ENCODE measurements at places on chromosomes 7 and 10.

GRCh38 chr10:121662945-121663917, 65.0 kb upstream of the FGFR2 start:
- DNase-seq, result no peak

DNA sequence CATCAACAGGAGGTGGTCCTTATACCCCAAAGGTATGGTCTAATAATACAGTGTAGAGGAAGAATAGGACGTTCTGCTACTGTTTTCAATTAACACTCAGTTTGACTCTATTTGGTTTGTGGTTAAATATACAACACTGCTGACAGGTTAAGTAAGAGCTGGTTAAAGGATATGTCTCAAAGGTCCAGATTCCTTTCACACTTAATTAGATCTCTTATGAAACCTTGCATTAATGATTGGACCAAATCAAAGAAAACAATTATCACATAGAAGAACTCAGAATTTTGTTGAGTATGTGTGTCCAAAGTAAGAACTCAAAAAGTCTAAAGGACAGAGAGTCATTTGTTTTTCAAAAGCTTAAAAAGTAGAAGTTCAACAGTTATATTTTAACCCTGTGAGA, 18.0 kb downstream of the MRLN start:
- DNase-seq, result no peak

DNA sequence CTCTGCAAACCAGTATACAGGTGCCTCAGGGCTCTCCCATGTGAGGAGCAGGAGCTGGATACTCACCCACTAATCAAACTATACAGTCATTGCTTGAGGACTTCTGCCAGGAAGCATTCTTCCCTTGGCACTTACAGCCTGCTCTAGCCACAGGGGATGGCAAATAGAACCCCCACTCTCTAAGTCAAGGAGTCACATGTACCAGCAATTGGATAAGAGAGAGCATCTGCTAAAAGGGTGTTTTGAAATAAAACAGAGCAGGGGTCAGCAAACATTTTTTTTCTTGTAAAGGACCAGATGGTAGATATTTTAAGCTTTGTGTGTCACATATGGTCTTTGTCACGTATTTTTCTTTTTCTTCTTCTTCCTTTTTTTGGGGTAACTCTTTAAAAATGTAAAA, 865.2 kb upstream of the GHITM start:
- DNase-seq, result no peak

- DNase-seq, result no peak
Measured at GRCh38 chr10:70478191-70479164, at the start of gene PALD1. TSS of gene PALD1 (plus strand) at chr10:70478767. CDS start at chr10:70525952, 47,185 bp downstream.

- no peak for DNase-seq
Measured at GRCh38 chr7:28908775-28909174, 49.4 kb downstream of the TRIL start.

GRCh38 chr10:45380903-45381620, 7.0 kb downstream of the ALOX5 start:
- no peak for DNase-seq

- no peak for DNase-seq
Measured at GRCh38 chr7:116629051-116629463, 42.9 kb upstream of the MET start.

DNA sequence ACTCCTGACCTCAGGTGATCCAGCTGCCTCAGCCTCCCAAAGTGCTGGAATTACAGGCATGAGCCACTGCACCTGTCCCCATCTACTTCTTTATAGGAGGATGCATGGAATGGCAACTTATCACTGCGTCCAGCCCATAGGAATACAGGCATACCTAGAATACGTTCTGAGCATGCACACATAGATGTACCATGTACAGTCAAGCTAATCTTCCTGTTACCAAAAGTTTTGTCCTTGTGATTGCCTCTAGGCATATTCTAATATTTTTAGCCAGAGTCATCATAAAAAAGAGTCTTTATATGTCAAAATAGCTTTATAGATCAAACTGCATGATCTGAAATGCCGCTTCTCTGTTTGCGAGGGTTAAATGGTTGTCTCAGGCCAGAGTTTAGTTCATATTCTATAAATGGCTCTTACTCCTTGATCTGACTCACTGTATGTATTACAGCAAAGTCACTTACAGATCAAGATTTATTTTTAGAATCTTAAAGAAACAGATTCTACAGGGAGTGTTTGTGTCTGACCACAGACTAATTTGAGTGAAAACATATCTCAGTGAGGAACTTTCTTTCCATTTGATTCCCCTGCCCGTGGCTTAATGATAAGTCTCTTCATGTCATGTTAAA, 210.9 kb downstream of the CREB5 start:
- DNase-seq, result no peak

- peak; percentile 26 for DNase-seq
Measured at GRCh38 chr7:64625114-64626082, 40.5 kb upstream of the ZNF107 start.

DNA sequence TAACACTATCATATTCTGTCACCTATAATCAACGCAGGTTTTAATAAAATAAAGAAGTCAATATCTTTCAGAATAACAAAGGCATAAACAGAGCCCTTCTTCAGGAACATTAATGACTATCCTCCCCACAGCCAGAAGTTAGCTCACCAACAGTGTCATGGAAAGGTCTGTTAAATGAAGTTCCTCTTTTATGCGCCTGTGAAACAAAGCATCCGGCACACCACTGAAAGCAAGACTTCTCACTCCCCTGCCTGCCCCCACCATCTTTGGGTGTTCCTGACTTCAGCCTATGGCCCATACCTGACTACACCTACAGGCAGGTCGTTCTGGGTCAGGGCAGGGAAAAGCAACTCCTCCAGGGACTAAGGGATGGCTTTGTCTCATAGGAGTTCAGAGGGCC, 205.4 kb downstream of the FANK1 start:
- no peak for DNase-seq

DNA sequence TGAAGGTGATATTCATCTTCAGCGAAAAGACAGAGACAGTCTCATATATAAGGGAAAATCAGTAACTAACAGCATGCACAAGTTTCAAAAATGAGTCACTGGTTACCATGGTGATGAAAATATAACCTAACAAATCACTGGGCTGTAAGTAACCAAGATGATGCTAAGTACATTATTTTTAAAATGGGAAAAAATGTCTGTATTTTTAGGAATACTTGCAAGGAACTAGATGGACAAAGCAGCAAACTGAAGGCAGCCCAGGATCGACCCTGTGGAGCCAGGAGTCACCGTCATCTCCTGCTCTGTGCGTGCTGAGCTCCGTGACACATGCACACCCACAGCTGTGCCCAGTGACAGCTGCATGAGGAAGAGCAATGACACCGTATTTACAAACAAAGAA, 137.3 kb downstream of the ELMO1 start:
- no peak for DNase-seq

GRCh38 chr7:115356999-115357702, 435.3 kb downstream of the MDFIC start:
- DNase-seq, result no peak

DNA sequence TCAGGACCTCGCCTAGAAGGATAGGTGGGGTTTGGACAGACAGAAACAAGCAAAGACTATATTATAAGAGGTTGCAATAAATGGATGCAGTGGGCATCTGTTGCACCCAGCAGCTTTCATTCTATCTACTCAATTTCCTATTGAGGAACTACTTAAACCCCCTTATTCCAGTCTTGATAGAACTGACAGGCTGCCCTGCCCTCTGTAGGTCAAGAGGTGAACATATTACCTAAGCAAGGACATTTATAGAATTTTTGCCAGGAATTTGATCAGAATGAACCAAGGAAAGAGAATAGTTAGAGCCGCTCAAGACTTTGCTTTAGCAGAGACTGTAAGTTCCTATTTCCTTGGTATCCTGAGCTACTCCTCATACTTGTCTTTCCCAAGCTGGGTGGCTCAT, 9.5 kb downstream of the VTI1A start:
- DNase-seq, result no peak

DNA sequence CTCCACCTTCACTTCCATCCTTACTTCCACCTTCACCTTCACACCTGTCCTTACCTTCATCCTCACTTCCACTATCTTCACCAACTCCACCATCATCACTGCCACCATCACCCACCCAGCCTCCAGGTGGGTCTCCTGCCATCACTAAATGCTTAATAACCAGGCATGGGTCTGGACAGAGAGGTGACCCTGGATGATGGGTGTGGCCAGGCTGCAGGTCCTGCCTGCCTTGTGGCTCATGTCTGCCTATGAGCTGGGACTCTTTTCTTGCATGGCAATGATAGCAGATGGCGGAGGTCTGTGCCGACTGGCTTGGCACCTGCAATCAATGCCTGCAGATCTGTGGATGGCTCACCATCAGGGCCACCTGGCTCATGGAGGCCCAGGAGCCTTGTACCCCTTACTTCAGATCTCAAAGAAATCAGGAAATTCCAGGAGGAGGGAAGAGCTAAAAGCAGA, 60.1 kb upstream of the ELN start:
- no peak for DNase-seq

DNA sequence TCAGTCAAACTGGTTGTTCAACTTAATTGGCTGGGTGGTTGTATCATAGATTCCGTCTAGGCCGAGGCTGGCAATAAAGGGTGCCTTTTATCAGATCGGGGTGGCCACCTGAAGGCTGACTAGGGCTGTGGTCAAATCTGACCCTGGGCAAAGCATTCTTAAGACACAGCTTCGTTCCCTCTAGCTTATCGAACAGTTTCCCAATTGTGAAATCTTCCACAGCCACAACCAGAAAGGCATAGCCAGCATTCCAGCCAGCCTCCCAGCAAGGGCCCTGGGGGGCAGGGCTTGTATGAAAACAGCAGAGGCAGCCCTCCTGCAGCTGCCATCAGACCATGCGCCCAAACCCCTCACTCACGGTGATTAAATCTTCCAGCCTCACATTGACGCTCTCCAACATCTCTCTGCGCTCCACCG, 42.5 kb upstream of the TMEM213 start:
- DNase-seq, result no peak

GRCh38 chr10:46560381-46560780, 3.9 kb upstream of the GPRIN2 start:
- no peak for DNase-seq

GRCh38 chr10:51964630-51965029, 265.2 kb upstream of the CSTF2T start:
- no peak for DNase-seq

DNA sequence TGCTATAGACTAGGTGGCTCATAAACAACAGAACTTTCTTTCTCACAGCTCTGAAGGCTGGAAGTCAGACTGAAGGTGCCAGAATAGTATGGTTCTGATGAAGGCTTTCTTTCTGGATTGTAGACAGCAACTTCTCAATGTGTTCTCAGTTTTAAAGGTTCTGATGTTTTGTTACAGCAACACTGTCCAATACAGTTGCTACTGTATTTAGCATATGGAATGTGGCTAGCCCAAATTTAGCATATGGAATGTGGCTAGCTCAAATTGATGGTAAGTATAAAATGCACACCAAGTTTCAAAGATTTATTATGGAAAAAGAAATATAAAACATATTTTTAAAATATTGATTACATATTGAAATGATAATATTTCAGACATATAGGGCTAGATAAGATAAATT, 145.3 kb downstream of the MBL2 start:
- DNase-seq, result no peak

DNA sequence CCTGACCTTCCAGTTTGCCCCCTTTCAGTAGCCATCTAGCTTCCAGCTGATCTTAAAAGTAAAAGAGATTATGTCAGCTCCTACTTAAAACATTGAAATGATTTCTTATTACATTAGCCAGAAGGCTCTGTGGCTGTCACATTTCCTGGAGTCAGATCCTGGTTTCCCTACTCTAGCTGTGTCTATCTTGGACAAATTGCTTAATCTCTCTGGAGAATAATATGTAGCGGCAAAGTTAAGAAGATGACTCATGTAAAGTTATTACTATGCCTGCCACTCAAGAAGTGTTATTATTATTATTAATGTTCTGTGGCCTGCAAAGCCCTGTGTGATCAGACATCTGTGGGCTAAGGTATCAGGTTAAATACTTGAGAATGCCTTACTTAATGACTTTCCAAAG, 107.2 kb downstream of the RUNDC3B start:
- no peak for DNase-seq

DNA sequence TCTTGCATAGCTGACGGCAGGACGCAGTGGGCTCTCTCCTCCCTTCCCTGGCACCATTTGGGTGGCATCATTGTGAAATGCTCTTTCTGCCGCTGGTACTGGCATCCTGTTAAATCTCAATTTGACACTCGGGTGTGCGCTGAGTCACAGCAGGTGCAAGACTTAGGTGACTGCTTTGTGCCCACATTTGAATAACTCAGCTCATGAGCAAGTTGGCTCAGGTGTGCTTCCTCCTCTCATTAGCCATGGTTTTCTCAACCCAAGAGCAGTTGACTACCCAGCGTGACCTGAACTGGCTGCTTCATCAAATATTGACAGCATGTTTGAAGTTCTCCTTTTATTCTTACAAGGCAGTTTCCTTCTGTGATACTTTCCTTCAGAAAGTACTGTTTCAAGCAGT, 24.6 kb upstream of the NFE2L3 start:
- DNase-seq, result no peak

- DNase-seq, result no peak
Measured at GRCh38 chr7:143988976-143989745, 11.0 kb upstream of the OR6B1 start.

DNA sequence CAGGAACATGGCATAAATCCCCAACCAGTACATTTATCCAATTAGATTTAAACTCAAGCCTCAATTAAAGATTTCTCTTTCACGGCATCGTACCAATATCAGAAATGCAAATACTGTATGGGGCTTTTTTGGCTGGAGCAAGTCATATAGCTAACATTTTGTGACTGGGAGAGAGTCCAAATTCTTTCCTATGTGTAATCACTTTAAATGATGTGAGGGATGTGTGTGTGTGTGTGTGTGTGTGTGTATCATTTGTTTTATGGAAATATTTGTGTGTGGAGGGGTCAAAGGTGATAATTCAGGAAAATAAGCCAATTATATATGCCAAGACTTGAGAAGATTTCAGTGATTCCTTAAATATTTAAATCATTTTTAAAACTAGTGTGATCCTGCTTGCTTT, 196.6 kb downstream of the TRIL start:
- no peak for DNase-seq

GRCh38 chr10:1549591-1550290, 187.6 kb downstream of the ADARB2 start:
- no peak for DNase-seq

Data from hematopoietic multipotent progenitor cell treated with erythropoietin and hydrocortisone succinate and interleukin-3 and kit ligand, for 15 days (in vitro differentiated cells).